ENCODE measurements at places on chromosomes 3 and 15.
A peak's percentile ranks its signal among the peaks of the same experiment; 100 is the strongest.

- no peak for DNase-seq
These were observed 863.2 kb downstream of the GBE1 start for GRCh38 chr3:80898211-80898610.

DNA sequence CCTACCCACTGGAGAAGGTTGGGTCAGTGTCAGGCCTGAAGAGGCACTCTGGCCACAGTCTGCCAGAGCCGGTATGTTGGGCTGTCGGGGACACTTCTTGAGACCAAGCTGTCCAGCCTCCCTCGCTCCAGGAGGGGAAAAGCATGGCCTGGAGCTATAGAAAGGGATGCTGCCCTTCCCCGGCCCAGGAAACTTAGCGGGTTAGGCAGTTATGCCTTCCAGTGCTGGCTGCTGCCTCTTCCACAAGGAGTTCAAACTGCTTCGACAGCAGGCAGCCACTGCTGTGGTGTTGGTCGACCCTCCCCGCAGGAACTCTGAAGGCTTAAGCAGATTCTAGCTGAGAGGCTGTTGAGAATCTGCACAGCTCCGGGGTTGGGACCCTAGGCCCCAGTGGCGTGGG is 819.4 kb downstream of the DIPK2A start:
- no peak for DNase-seq

GRCh38 chr15:60520825-60521368 is 42.0 kb upstream of the ICE2 start:
- peak; percentile 62 for DNase-seq

DNA sequence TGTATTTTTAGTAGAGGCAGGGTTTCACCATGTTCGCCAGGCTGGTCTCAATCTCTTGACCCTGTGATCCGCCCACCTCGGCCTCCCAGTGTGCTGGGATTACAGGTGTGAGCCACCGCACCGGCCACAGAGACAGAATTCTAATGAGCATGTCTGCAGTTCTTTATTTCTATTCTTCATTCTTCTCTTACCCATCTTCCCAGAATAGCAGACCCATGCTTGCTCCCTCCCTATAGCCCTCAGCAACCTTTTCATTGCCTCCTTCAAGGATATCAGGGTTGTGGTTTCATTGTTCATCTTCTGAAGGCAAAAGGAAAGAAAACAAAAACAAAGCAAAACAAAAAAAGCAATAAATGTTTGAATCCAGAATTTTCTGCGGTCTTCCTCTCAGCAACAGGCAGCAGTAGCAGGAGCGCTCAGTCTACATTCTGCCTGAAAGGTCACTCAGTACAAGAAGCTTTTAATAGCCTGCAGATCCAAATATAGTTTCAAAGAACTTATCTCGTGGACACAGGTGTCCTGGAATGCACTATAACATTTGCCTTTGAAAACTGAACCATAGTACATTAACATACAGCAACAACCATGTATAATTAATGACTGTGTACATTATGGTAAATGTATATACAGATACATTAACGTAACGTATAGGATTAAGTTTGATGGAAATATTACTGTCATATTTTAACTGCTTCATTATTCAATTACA is at the start of gene SMCO1:
Gene SMCO1, minus strand, starts transcription at position 434 of the 709 bp plus-strand sequence. Its CDS starts 137 bp downstream, at position 297.
- no peak for DNase-seq
